ENCODE measurements at places on chromosomes 2 and 18.

DNA sequence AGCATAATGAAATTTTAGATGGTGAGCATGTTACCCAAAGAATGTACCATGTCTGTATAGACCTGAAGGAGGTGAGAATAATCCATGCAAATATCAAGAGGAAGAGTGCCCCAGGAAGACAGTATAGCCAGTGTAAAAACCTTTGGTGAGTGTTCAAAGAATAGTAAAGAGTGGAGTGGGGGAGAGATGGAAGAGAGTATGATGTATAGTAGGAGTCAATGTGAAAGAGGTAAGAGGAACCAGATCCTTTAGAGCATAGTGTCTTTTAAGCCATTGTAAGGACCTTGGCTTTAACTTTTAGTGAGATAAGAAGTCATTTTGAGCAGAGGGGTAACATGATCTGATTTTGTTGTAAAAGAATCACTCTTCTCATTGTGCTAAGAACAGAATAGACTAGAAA, 1052.3 kb upstream of the ZEB2 start:
- no peak for DNase-seq

GRCh38 chr2:72057308-72057707, 90.4 kb downstream of the CYP26B1 start:
- no peak for DNase-seq

- no peak for DNase-seq
Observed at GRCh38 chr18:1916869-1917523, 654.3 kb downstream of the METTL4 start.

DNA sequence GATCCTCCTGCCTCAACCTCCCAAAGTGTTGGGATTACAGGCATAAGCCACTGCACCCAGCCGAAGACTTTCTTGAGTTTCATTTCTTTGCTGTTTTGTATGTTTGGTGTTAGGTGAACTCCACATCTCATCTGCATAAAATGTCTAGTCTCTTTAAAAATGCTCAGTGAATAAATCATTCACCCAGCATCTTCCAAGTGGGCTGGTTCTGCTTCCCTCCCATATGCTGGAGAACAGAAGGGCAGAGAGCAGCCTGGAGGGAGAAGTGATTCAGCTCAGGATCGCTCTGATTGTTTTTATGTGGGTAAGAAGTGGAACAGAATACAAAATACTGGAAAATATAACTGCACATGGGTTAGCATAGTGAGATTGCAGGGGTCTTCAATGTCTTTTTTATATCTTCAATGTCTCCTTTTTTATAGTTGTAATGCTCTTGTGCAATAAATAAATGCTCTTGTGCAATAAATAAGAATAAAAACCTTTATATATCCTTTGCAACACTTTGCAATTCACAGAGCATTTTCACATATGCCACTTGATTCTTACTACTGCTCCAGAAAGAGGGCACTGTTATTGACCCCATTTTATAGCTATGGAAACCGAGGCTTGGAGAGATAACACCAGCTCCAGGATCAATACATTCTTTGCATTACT, 253.0 kb upstream of the NCKAP5 start:
- no peak for DNase-seq

- no peak for DNase-seq
Observed at GRCh38 chr2:196846295-196846694, 37.1 kb upstream of the C2orf66 start.

DNA sequence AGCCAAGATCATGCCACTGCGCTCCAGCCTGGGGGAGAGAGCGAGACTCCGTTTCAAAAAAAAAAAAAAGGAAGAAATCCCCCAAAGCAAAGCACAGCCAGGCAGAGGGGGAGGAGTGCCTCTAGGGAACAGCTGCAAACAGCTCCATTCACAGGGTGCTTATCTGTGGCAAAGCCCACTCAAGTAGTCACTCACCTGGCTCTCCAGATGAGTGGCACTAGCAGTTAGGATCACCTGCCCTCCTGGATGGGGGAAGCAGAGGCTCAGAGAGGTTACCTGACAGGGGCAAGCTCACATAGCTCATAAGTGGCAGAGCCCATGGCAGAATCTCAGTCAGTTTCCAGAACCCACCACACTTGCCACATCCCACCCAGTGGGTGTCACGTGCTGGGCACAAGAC, 30.3 kb downstream of the TFCP2L1 start:
- no peak for DNase-seq

DNA sequence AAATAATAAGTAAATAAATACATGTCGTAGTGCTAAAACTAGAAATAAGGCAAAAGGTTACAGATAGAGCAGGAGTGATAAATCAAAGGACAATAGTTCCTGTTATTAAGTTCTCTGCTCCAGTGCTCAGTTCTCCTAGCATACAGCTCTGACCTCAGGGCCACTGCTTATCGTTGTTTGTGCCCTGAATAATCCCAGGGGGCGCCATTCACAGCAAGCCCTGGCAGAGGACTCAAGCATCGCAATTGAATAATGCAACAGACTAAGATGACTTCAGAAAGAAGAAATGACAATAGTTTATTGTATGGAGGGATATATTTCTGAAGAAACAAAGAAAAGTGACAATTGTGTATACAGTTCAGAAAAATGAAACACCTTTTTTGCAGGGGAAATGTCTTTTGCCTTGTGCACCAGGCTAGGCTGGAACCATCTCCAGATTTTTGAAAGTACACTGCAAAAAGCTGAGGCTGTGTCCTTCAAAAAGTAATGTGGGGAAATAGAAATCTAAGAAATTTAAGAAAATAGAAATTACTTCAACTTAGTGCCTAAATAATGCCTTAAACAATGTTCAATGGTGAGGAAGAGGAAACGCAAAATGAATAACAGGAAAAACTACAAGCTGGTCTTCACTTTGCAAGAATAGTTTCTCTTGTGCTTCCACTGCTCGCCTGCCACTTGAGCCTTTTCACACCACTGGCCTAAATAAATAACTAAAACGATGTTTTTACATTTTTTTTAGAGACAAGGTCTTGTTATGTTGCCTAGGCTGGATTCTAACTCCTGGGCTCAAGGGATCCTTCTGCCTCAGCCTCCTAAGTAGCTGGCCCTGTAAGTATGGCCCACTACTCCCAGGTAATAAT, 19.0 kb upstream of the CCNYL1 start:
- no peak for DNase-seq

GRCh38 chr2:171281110-171281509, 120.4 kb upstream of the TLK1 start:
- DNase-seq: no peak

DNA sequence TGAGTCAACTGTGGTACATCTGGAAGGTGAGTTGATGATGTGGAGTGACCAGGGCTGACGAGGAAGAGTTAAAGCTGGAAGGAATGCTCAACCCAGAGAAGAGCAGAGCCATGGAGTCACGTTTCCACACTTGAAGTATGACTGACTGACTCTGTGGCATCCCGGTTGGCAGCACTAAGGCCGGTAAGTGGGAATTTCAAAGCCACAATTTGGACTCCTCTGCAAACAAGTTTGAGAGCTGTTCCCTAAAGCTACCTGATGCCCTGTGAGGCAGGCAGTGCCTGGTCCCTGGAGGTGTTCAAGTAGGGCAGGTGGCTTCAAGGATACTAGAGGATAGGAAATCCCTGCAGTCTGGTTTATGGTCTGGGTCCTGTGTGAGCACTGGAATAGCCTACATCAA, 69.3 kb upstream of the ITGB6 start:
- no peak for DNase-seq

GRCh38 chr18:62337336-62337735, 12.2 kb downstream of the TNFRSF11A start:
- no peak for DNase-seq

DNA sequence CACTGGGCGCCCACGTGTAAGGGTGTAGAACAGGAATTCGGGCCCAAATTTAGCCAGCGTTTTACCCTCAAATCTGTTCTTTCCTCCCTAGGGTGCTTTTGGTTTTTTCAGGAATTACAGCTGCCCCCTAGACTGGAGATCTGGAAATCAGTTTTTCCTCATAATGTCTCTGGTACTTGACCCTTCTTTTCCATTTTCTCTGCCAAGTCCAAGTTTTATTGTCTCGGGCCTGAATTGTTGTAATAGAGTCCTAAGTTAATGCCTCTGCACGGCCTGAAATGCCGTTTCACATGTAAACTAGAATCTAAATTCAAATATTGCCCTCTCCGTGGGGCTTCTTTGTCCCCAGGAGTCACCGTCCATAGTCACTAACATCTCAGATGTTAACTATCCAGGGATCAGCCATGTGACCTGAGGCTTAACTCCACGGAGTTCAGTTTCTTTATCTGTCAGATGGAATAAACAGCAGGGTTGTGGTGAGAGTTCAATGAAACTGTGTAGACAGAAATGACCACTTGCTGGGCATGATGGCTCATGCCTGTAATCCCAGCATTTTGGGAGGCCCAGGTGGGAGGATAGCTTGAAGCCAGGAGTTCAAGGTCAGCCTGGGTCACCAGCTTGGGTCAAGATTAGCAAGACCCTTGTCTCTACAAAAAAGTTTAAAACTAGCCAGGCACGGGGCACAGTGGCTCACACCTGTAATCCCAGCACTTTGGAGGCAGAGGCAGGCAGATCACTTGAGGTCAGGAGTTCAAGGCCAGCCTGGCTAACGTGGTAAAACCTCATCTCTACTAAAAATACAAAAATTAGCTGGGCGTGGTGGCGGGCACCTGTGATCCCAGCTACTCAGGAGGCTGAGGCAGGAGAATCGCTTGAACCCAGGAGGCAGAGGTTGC, 12.7 kb upstream of the CABLES1 start:
- DNase-seq: no peak

GRCh38 chr2:102619414-102620319, at the start of gene SLC9A2:
Gene SLC9A2, plus strand, starts transcription at chr2:102619553. Its CDS starts 296 bp downstream, at chr2:102619849.
- DNase-seq: no peak

- no peak for DNase-seq
Observed at GRCh38 chr2:118122594-118123281, 34.5 kb downstream of the INSIG2 start.

DNA sequence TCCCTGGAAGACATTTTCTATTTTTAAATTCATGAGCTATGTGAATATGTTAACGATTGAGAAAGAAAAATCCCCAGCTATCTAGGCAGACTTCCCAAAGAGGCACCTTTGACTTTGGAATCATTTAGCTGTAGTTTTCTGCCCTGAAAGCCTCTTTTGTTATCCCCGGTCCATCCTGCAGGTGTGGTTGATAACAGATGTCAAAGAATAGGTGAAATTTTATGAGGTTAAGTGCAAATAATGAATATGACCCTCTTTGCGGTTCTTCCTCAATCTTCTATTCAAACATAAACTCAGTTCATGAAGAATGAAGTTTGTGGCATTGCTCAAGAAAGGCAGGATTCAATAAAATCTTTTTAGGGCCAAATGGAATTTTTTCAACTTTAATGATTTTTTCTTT, 51.6 kb upstream of the ATP8B1 start:
- no peak for DNase-seq

DNA sequence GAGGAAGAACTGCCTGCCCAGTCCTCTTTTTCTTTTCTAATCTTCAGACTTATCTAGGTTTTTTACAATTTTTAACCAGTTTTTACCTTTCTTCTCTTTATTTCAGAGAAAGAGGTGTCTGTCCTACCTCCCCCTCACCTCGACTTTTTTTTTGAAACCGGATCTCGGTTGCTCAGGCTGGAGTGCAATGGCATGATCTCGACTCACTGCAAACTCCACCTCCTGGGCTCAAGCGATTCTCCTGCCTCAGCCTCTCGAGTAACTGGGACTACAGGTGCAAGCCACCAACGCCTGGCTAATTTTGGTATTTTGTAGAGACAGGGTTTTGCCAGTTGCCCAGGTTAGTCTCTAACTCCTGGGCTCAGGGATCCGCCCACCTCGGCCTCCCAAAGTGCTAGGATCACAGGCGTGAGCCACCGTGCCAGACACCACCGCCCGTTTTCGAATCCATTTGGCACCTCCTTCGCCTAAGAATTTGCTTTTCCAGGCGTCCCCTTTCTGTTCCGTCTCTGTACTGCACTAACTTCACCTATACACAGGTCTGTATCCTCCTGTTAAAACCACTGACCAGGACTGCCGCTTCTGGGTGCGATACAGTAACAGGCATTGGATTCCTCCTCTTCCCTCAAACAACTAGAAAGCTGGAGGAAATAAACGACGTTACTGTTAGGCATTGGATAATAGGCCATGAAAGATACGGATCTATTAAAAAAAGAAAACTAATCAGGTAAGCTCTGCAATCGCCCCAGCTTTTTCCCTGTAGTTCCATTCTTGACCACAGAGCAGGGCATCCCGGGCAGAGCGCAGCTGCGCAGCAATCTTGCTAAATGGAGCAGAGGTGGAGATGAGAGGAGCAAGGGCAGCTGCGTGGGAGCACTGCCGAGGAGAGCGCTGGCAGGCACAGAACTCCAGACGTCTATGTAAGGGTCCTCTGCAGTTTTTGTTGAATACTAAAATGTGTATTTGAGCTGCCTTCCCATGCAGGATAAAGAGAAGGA, 69.9 kb downstream of the ZC3H6 start:
- no peak for DNase-seq

DNA sequence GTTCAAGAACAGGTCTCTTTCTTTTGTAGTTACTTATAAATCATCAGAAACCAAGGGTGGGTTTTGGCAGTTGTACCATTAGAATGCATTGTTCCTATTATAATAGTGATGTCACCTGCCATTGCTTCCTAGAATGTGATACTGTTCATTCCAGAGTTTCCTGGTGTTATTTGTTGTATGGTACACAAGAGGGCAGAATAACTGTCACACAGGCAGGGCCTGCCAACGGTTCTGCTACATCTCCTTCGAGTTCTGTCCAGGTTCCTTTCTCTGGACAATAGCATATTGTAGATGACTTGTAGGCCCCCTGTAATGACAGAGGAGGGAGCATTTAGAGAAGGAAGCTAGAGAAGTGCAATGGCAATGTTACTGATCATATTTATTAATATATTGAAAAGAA, 98.3 kb downstream of the KLHL14 start:
- no peak for DNase-seq

- DNase-seq: no peak
Observed at GRCh38 chr2:239882781-239883180, 142.4 kb downstream of the NDUFA10 start.

DNA sequence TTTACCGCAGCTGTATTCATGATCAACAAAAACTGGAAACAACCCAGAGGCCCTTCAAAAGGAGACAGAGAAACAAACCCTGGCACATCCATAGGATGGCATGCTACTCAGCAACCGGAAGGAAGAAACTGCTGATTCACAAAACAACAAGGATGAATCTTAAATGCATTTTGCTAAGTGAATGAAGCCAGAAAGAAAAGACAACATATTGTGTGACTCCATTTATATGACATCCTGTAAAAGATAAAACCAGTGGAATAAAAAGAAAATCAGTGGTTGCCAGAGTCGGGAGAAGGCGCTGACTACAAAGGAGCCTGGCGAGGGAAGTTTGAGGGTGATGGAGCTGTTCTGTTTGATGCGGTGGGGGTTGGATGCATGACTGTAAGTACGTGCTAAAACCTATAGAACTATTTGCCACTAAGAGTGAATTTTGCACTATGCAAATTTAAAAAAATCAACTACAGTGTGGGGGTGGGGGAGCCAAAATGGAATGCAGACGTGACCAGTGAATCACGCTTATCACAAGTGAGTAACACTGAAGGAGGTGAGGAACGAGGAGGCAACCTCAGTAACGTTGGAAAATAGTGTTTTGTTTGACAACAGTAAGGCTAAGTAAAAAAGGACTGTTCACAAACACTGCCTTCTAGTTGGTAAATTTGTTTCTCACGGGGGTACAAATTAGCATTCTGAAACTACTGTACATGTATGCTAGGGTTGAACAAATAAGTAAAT, 108.9 kb downstream of the INHBB start:
- no peak for DNase-seq

Data from hippocampal formation (tissue), 2 donors.